ENCODE measurements at places on chromosomes 4 and X.

- no peaks in the 10 kb centered on the region for H3K36me3 ChIP-seq
- H3K4me3 ChIP-seq = no peak overlapping the region
- no peaks in the 10 kb centered on the region for H3K27me3 ChIP-seq
- H3K4me1 ChIP-seq = no peaks in the 10 kb centered on the region
These were observed 326.2 kb upstream of the SLIT2 start for GRCh38 chr4:19925516-19925915.

GRCh38 chrX:69216911-69217310 lies 51.7 kb upstream of the PJA1 start:
- DNase-seq = no peak
- no peak overlapping the region for H3K27ac ChIP-seq
- no peak overlapping the region for H3K4me3 ChIP-seq
- no peaks in the 10 kb centered on the region for H3K27me3 ChIP-seq
- no peaks in the 10 kb centered on the region for H3K4me1 ChIP-seq

DNA sequence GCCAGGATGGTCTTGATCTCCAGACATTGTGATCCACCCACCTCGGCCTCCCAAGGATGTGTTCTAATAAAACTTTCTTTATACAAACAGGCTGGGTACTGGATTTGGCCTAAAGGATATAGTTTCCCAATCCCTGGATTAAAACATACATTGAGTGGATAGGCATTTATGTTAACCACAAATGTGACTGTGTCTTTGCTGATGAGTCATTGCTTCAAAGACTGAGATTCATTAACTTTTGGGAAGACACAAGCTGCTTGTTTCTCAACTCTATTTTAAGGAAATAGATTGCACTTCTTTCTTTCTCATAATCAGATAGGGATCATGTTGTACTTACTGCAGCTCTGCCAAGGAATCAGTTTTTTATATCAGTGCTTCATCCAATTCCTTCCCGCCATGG lies 131.3 kb upstream of the AGA start:
- H3K4me1 ChIP-seq = no peaks in the 10 kb centered on the region
- no peaks in the 10 kb centered on the region for H3K27me3 ChIP-seq
- DNase-seq = no peak
- no peaks in the 10 kb centered on the region for H3K36me3 ChIP-seq
- H3K4me3 ChIP-seq = no peak overlapping the region

DNA sequence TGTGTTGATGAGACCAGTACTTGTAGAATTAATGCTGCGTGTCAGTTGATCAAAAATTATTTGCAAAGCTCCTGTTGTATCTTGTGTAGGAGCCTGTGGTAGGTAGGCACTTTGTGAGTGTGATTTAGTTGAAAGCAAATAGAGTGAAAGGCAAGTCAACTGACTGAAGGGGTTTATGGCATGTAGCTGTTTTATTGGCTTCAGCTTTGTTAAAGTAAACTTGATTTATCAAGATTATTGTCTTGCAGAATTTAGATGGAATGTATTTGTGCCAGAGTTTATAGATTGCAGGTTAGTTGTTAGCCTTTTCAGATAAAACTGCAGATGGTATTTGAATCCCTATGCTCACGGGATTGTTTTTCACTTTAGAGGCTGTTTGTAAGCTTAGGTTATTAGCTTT lies 128.0 kb downstream of the FRAS1 start:
- no peaks in the 10 kb centered on the region for H3K4me1 ChIP-seq
- no peak overlapping the region for H3K27ac ChIP-seq
- no peak for DNase-seq
- peaks cover 5% of the 10 kb centered on the region for H3K27me3 ChIP-seq

- DNase-seq = no peak
- H3K27ac ChIP-seq = no peak within 1 kb of the TSS
- no peaks in the 10 kb centered on the region for H3K36me3 ChIP-seq
- peak within 1 kb of the TSS; percentile 58 for H3K4me3 ChIP-seq
- H3K27me3 ChIP-seq = peaks cover 40% of the 10 kb centered on the region
These were observed at the start of gene SRPX for GRCh38 chrX:38220415-38221390. Gene SRPX, minus strand, starts transcription at chrX:38220871. Its CDS starts 79 bp downstream, at chrX:38220792.

DNA sequence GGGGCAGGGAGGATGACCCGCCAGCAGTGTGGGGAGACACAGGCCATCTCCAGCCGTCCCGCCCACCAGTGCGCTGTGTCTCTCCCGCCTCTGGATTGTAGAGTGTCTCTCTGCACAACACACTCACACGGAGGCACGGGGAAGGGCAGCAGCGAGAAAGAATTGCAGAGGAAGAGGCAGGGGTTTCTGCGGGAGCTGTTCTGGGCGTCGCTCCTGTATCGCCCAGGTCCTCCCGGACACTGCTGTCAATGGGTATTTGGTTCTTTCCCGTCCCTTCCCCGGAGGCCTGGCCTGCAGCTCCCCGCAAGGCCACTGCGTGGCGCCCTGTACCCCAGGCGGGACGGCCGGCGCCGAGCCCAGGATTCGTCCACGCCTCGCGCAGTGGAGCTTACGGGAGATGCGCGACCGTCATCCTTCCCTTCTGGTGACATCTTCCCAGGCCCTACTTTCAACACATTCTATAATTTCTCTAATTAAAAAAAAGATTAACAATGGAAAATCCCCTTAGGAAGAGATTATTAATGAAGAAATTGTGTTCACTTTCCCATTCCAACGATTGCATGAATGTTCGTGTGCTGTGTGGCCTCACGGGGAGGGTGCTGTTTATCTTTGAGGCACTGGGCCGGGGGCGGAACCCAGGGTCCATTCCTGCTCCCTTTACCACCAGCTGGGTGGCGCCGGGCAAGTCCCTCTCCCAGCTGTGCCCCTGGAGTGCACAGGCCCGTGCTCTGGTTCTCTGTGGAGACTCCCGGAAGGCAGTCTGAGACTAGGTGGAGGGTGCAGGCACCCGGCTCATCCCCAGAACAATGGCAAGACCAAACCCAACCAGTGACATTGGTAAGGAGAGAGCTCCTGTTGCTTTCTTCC lies 95.7 kb downstream of the CPZ start:
- no peaks in the 10 kb centered on the region for H3K4me1 ChIP-seq
- no peak overlapping the region for H3K4me3 ChIP-seq
- H3K36me3 ChIP-seq = no peaks in the 10 kb centered on the region
- H3K27me3 ChIP-seq = no peaks in the 10 kb centered on the region

GRCh38 chr4:112944006-112944405 lies 105.4 kb upstream of the ANK2 start:
- H3K27me3 ChIP-seq = peaks cover 4% of the 10 kb centered on the region
- no peak overlapping the region for H3K4me3 ChIP-seq
- no peak overlapping the region for H3K27ac ChIP-seq
- no peaks in the 10 kb centered on the region for H3K36me3 ChIP-seq
